ENCODE measurements at places on chromosomes 5 and 9.
A peak's percentile ranks its signal among the peaks of the same experiment; 100 is the strongest.

DNA sequence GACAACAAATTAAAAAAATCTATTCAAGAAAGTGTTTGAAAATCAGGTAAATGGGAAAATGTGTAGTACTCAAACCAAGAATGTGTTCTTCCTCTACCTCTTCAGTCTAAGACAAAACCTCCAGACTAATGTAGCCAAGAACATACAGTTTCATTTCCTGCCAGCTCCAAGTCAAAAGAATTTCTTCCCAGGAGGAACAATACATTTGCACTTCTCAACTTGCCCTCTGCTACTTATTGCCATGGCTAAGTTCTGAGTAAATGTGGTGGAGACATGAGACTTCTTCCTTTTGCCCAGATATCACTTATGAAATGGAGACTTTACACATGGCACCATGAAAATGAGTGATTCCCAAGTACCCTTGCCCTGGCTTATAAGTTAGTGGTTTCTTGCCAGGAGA, 2112.2 kb upstream of the C9orf72 start:
- no peak for DNase-seq

GRCh38 chr5:172509405-172509781, 55.1 kb upstream of the SH3PXD2B start:
- DNase-seq, result no peak

- DNase-seq, result no peak
These were observed 158.6 kb upstream of the ALDH1B1 start for GRCh38 chr9:38233796-38234355.

GRCh38 chr9:129934780-129935179, 99.5 kb downstream of the USP20 start:
- DNase-seq, result no peak

- DNase-seq, result no peak
These were observed 436.9 kb downstream of the MED10 start for GRCh38 chr5:5941486-5941885.

GRCh38 chr5:1164696-1165630, 36.4 kb upstream of the SLC6A19 start:
- no peak for DNase-seq

DNA sequence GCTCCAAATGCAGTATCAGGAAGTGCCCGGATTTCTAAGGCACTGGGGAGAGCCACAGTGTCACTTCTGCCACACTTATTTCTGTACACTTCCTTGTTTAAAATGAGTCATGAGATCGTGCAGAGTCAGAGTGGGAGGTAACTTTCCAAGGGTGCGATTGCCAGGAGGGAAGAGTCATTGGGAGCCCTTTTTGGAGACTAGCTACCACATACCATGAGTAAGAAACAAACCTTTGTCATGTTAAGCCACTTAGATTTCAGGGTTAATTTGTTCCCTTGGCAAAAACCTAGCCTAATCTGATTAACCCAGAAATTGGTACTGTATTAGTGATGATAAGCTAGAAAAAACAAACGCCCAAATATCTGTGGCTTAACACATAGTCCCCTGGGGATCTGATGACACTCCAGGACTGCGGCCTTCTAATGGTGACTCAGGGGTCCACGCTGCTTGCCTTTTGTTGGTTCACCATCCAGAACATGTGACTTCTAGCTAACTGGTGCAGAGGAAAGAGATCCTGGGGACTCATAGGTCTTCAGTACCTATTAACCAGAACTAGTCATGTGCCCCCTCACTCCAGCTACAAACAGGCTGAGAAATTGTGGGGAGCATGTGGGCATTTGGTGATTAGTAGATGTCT, 48.6 kb upstream of the TLE1 start:
- peak; percentile 31 for DNase-seq
